ENCODE measurements at places on chromosomes 13 and 19.

DNA sequence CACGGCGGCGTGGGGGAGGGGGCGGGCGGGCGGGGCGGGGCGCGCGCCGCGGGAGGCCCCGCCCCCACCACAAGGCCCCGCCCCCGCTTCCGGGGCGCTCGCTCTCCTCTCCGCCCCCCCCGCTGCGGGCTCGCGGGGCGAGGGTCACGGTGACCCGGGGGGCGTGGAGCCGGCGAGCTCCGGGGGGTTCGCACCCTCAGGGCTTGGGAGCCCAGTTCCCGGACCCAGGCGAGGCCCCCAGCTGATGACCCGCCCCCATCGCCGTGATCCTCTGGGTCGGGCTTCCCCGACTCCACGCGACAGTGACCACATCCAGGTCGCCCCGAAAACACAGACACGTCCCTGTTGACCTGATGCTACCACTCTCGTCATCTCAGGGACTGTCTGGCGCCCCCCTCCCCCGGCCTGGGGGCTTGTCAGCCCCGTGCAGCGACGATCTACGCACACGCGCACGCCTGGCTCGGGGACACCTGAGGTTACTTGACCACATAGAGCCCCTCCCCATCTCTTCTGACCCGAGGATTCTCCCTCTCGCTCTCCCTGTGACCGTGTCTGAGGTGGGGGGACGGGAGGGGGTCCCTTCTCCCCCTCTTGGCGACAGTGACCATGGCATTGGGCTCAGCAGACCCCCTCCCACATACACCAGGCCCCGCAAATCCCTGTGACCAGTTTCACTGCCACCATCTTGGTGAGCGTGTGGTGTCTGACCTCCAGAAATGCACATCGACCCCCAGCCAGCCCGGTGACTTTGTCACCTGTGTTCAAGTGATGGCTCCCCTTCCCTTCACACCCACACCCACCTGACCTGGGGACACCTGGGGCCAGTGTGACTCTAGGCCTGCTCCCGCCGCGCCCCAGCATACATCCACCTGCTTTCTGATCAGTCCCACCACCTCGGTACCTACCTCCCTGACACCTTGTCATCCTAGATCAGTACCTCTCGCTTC lies 670 bp downstream of the MAP2K7 start:
- DNase-seq: peak; percentile 33

DNA sequence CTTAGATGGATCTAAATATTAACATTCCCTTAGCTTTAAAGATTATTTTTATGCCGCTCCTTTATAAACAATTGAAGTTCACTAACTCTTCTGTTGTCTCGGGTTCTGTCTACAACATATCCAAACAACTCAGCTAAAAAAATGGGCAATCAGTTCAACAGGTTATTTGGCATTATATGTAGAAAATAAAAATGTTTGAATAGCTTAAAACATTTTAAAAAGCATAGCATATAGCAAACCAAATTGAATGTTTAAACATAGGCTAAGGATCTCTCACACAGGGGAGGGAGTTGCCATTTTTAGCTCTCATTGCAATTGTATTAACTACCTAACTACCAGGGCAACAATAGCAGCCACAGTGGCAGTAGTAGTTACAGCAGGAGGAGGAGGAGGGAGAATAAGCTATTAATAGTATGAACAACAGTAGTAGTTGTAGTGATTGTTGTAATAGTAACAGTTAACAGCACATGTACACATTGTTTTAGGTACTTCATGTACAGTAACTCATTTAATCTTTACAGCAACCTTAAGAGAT lies 404.2 kb downstream of the KCNRG start:
- DNase-seq: peak; percentile 64

- DNase-seq: no peak
These were observed 66.8 kb upstream of the RAP2A start for GRCh38 chr13:97367016-97367822.

DNA sequence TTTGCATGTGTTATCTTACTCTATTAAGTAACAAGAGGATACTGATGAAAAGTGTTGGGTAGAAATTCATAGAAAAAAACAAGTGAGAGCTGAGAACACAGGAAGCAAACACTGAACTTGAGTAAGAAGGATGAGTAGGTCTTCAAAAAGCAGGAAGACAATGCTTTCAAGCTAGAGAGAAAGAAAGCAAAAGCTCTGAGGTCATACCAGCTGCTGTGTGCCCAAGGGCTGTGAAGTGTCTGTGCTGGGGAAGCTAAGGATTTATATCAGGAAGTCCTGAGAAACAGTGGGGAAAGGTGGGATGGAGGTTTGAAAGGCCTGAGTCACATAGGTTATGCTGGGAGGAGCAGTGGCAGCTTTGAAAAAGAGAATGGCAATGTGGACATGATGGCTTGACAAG lies 145.5 kb upstream of the MAB21L1 start:
- no peak for DNase-seq

GRCh38 chr13:48156466-48156865 lies 61.6 kb upstream of the MED4 start:
- DNase-seq: no peak

All from lung (tissue), 17 donors.